COR-L47 (cell line): ENCODE measurements at places on chromosomes 12 and 14.

DNA sequence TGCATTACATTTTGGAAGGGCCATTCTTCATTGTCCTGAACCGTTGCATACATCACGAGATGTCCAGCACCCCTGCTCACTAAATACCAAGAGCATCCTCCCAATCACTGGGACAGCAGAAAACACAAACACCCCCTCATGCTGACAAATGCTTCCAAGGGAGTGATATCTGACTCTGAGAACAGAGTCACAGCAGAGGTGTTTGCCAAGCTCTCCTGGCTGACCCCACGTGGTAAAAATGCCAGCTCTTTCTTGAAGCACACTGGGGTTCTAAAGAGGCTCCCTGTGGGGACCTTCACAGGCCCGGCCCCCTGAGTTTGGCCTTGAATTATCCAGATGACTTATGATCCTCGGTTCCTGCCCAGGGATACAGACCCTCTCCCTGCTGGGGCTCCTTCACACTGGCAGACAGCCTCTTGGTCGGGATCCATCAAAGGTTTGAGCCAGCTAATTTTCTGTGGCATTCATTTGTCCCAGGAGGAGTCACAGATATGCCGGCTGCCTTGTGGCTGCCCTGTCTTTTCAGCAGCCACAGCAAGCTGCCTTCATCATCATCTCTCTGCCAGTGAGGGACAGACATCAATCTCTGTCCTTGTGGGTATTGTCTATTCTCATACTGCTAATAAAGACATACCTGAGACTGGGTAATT lies 43.1 kb upstream of the PSMC1 start:
- no peak for DNase-seq

GRCh38 chr12:91331371-91331770 lies 148.8 kb upstream of the DCN start:
- peak; percentile 5 for DNase-seq

DNA sequence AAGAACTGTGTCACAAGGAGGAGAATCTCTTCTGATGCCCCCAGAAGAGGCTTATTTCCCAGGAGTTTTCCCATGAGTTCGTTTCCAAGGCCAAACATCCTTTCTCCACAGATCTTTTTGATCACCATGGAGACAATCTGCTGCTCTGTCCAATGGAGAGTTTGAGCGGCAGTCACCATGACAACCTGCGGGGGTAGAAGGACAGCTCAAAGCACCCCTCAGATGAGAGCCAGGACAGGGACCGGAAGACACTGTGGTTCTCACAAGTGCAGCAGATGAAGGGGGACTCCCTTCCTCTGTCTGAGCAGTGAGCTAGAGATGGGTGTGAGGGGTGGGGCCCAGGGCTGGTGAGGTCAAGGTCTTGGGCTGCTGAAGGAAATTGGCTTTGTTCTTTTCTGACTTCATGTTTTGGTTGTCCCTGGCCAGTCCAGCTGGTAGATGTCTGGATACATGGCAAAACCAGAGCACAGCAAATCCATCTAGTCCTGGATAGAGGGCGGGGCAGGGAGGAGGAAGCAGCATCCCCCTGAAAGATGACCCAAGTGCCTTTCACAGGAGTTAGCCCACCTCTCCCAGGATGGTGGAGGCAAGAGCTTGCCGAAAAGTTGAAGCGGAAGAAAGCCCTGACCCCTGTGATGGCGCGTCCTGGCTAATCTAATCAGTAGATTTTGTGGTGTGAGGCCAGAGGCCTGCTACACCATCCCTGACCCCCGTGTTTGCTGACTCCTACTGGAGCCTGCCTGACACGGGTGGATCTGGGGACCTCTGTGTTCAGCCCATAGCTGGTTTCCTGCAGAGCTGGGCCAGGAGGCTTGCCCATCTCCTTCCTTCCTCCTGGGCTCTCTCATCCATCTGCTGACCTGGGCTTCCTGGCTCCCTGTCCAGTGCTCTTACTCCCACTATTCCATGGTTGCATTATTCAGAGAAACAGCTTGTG lies 24.4 kb downstream of the DHRS2 start:
- peak; percentile 4 for DNase-seq

DNA sequence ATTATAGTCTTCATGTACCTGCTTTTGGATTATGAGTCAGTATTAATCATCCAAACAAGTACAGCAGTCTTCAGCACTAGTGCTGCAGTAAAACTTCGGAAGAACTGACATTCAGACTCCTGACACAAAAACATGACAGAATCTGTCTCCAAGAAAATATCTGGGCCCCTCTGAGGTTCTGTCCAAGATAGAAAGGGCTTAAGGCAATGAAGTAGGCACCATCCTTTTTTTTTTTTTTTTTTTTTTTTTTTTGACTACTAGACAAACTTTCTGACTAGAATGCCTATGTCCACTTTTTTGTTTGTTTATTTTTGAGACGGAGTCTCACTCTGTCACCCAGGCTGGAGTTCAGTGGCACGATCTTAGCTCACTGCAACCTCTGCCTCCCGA lies 112.5 kb downstream of the MED13L start:
- DNase-seq, result no peak

DNA sequence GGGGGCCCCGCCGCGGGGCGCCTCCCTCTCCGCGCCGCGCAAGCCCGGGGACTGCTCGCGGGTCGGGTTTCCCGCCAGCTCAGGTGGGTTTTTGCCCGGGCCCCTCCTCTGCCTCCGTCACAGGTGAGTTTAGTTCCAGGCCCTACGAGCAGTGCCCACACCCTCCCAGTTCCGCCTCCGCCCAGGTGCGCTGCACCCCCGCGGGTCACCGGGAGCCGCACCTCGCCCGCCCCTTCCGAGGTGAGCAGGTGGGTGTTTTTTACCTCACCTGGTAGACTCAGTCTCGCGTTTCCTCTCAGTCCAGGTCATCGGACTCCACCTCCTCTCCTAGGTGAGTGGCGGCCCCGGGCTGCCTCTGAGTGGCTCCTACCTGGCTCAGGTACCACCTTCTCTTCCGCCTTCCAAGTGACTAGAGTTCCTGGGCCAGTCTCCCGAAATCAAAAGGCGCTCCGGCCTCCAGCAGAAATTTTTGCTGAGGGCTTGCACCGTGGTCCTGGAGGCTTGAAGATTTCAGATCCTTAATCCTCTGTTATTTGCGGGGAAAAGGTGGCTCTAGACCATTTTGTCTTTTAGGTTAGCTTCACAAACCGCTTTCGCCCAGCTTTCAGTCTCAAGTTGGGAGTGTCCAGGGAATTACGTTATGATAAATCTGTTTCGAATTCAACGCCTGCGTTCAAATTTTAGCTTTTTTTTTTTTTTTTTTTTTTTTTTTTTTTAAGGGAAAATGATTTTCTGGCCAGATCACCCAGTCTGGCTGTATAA lies at the start of gene TMEM30B:
Gene TMEM30B, minus strand, starts transcription at position 153 of the 762 bp plus-strand sequence. CDS start 191 bp downstream, outside the sequence.
- DNase-seq, result peak; percentile 30
